Activated gamma-delta T cell treated with anti-CD3 and anti-CD28 coated beads, Interleukin-2, amount 50 U/mL, for 16 hours (primary cell): ENCODE measurements at places on chromosomes 3 and 15.
A peak's percentile ranks its signal among the peaks of the same experiment; 100 is the strongest.

DNA sequence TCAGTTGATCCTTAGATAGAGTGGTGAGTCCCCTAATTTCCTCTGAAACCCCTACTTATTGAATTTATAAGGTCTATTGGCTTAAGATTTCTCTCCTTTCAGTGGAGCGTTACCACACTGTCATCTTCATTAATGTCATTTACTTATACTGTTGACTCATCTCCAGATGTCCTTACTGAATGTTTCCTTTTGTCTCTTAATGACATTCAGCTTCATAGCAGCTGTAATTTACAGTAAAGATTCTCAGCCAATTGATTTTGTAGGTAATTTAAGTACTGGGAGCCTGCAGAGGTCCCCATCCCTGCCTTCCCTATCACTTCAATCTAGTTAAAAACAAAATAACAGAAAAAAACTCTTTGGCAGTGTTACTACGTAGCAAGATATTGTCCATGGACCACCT, 18.8 kb downstream of the STX19 start:
- DNase-seq: no peak

DNA sequence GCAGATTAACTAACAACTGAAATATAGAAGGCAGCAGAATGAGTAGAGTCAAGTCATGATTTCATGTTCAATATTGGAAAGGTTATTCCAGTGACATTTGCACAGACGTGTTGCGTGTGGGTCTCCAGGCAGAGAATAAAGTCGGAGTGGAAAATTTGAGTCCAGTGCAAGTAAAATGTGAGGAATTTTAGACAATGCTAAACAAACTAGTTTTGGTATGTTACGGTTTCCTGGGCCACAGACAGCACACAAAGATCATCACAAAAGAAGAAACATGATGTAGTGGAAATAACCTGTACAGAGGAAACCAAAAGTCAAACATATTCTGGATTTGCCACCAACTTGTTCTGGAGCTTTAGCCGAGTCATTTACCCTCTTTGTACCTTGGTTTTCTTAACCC, 367 bp downstream of the OR4F6 start:
- no peak for DNase-seq

DNA sequence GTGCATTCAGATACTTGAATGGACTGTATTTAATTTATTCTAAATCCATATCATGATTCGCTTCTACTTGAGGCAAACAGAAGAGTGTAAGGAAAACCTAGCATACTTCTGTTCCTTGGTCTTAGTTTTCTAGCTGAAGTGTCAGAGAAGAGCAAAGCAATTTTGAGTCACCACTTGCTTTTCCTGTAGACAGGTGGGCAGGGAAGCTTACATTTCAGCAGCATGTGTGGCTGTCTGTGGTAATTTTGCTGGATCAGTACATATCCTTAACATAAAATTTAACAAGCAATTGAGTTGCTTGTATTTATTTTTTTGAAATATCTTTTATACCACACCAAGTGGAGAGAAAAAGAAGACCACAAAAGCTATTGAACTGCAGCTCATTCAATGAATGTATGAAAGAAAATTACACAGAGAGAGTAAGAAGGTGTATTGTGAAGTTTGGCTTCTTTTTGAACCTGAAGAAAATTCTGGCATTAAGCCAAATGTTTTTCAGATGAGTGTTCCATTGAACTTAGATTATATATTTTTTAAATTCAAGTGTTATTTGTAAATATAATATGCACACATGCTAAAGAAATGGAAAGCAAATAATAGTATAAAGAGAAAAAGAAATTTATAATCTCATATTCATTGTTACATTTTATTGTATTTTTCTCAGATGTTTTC, 747.6 kb downstream of the NAALADL2 start:
- DNase-seq: no peak

DNA sequence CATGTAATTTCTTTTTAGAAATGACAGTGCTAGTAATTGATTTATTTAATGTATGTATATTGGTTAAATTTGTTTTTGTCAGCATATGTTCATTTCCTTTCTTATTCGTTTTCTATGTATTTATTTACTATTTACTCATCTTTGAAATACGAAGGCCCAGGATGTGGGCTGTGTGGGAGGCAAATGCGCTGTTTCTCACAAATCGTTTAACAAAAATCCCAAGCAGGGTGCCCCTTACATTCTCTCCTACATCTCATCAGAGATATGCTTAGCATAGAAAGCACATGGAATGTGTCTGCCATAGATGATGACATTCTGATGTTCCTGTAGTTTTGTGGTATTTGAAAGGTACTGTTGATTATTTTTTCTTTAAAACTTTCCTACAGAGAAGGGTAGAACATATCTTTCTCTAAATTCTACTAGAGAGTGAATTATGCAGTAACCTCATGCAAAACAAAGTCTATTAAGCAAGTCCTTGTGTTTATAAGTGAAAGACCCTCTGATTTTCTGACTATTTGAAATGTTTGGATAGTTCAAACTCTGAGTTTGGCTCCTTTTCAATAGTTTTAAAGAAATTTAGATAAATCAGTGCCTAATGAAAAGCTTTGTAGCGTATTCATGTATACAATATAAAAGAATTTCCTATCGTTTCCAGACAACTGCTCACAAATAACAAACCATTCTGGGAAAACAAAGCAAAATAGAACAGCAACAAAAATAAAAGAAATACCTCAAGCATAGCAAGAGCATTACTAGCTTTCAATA, 111.1 kb upstream of the VGLL3 start:
- DNase-seq: no peak

DNA sequence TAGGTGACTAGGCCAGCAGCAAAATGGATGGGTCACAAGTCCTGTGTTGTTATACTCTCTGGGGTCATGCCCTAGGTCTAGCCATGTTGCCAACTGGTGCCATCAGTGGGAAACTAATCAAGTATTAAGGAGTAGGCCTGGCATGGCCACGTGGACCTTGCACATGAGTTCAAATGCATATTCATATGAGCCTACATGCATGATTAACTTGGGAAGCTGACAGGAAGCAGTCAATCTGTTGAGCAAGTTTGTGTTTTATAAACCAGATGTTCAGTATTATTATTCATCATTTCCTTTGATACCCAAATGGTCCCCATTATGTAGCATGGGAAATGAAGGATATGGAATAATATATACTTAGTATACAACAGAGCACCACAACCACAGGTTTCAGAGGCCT, 95.0 kb downstream of the LRTM1 start:
- DNase-seq: no peak

GRCh38 chr3:183988216-183988790, 29.4 kb downstream of the ABCC5 start:
- DNase-seq: no peak

- DNase-seq: no peak
Measured at GRCh38 chr3:48472673-48472922, 26.1 kb downstream of the ATRIP start.

- no peak for DNase-seq
Measured at GRCh38 chr3:55174747-55175146, 246.9 kb upstream of the LRTM1 start.

- DNase-seq: no peak
Measured at GRCh38 chr3:185332026-185332735, 30.8 kb upstream of the MAP3K13 start.

DNA sequence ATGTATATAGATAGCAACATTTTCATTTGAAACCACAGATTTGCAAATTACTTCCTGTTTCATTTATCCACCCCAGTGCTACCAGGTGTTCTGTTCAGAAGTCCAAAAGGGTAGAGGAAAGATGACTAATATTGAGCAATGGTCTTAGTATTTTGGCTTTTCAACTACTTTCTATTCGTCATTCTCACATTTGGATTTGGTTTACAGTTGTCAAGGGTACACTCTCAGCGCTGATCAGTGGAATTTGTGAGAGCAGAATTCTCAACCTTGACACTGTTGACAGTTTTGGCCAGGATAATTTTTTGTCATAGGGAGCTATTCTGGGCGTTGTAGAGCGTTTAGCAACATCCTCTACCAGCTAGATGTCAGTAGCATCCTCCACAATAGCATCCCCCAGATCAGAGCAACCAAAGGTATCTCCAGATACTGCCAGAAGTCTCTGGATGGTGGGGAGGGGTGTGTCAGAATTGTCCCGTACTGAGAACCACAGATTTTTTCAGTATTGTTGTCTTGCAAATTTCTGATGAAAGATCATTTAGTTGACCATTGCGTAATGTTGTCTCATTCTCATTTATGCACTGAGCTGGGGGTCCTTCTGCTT, 4.2 kb downstream of the HMCES start:
- DNase-seq: no peak

DNA sequence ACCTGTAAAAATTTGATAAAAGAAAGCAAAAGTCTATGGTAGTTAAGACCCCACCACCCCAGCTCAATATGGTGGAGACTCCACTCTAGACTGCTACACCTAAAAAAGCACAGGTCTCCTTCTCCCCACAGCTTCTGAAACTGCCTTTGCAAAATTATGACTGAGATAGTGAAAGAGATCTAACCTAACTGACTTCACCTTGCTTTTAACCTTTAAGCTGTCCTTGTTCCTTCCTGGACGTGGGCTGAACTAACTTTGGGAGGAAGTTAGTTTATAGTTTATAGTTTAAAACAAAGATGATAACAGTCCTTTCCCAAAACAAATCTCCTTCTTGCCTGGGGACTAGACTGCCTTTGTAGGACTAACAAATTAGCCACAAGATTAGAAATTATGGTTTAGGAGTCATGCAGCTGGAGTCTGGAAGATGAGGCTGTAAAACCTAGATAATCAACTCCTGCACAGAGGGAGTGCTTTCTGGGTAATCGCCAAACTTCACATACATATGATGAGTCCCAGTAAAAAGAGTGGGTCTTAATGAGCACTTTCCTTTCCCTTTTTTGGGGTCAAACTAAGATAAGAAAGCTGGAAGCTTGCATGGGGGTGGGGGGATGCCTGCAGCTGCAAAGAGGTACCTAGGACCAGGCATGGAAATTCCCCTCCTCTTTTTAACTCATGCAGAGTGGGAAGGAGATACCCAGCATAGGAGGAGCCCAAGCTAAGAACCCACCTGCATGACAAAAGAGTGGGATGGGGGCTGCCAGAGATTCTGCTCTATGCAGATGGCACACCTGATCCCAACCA, 17.5 kb downstream of the CCR8 start:
- no peak for DNase-seq

GRCh38 chr15:45635191-45635638, 386 bp downstream of the SQOR start:
- peak; percentile 52 for DNase-seq

DNA sequence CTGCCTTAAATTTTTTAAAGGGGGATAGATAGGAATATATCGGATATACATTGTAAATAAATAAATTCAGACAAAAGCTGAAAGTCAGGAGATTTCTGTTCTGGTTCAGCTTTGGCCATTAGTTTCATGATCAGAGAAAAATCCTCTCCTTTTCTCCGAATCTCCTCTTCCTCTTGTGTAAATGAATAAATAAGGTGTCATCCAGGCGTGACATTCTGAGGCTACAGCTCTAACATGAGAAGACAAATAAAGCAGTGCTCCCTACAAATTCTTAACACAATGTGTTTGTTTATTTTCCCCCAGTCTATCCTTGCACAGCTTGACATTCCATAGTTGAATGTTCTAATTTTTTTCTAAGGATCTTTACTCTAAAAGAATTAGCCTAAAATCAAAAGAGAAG, 9.4 kb upstream of the MB21D2 start:
- no peak for DNase-seq

DNA sequence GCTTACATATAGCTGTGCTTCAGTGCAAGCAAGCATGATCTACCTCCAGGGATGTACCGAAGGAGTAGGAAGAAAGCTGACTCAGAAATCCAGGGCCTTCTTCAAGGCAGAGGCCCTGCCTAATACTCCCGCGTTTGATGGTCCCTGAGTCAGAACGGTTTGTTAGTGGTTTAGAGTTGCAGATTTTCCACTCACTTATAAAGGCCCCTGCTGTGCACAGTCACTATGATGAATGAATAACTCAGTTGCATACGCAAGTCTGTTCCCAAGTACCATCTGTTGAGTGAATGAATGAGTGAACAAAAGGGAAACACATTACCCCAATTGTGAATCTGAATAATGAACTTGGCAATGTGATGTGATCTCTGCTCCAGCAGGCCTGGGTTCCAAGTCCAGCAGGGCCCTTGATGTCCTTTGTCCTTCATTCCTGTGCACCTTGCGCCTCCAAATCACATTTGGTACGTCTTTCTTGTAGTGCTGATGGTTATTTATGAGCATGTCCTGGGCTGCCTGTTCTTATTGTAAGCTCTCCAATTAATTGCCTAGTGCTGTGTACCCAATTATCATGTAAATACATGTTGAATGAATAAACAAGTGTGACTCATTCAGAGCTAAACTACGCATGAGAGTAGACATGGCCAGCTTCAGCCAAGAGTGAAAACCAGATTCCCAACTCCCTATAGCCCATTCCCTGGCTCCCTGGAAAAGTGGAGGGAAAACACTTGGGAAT, 85.3 kb upstream of the LIMD1 start:
- DNase-seq: no peak

- no peak for DNase-seq
Measured at GRCh38 chr15:81887912-81888311, 157.9 kb downstream of the MEX3B start.

GRCh38 chr3:165884518-165884917, 47.3 kb upstream of the BCHE start:
- no peak for DNase-seq

DNA sequence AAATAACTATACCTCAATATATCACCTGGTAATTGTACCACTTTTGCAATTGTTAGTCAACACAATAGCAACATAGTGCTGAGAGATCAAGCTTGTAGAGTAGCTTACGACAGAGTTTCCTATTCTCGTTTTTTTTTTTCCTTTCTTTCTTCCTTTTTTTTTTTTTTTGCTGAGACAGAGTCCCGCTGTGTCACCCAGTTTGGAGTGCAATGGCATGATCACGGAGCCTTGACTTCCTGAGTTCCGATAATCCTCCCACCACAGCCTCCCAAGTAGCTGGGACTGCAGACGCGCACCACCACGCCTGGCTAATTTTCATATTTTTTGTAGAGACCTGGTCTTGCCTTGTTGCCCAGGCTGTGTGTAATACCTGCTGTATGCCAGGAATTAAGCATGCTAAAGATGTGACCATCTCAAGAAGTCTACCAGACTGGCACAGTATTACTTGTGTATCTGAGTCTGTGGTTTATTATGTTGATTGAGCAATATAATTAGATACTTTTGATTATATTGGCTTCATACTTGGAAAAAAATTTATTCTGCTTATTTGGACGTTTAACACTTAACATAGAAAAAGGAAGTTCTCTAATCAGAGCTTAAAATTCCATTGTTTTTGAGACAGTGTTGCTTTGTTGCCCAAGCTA, 3.0 kb downstream of the SELENOT start:
- DNase-seq: no peak

GRCh38 chr3:38609386-38610111, 39.9 kb downstream of the SCN5A start:
- DNase-seq: no peak

- no peak for DNase-seq
Measured at GRCh38 chr15:89221543-89221942, at the start of gene RLBP1. RLBP1 (minus strand) TSS chr15:89221579; CDS start chr15:89218975, 2,604 bp downstream.

GRCh38 chr15:39363761-39364586, 216.9 kb upstream of the THBS1 start:
- no peak for DNase-seq

GRCh38 chr3:122640437-122640999, 40.1 kb upstream of the PARP14 start:
- DNase-seq: no peak
